ENCODE measurements at places on chromosomes 1 and 21.

- peak; percentile 76 for DNase-seq
These were observed 109.1 kb downstream of the HHAT start for GRCh38 chr1:210437781-210438180.

GRCh38 chr1:29332204-29332603, 95.9 kb downstream of the PTPRU start:
- DNase-seq, result peak; percentile 23

GRCh38 chr1:33180911-33181890, 642 bp downstream of the TRIM62 start:
- DNase-seq, result peak; percentile 38

- no peak for DNase-seq
These were observed 122.9 kb downstream of the GLUL start for GRCh38 chr1:182268669-182269068.

GRCh38 chr1:211900441-211900840, 69.9 kb upstream of the LPGAT1 start:
- no peak for DNase-seq

GRCh38 chr21:39882151-39882838, 15.1 kb downstream of the PCP4 start:
- DNase-seq, result no peak

- DNase-seq, result peak; percentile 17
These were observed 20.1 kb downstream of the PRKACB start for GRCh38 chr1:84164161-84164560.

DNA sequence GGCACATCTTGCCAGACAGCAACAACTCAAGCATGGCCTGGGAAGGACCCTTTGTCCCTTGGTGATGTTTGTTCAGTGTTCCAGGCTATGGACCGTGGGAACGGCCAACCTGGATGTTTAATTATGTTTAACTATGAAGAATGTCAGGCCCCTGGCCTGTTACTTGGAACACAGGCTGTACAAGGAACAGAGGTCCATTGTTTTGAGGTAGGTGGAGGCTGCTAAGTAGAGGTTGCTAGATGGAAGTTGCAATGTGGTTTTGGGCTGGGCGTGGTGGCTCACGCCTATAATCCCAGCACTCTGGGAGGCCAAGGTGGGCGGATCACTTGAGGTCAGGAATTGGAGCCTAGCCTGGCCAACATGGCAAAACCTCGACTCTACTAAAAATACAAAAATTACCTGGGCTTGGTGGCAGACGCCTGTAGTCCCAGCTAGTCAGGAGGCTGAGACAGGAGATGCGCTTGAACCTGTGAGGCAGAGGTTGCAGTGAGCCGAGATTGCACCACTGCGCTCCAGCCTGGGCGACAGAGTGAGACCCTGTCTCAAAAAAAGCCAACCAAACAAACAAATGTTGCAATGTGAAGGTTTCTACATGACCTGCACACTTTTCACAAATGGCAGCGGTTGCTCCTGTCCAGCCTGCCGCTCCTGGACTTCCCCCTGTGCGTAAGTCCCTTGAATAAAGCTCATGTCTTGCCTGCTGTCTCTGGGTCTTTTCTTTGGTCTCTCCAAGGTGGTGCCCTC, 2.5 kb upstream of the LEFTY1 start:
- no peak for DNase-seq

DNA sequence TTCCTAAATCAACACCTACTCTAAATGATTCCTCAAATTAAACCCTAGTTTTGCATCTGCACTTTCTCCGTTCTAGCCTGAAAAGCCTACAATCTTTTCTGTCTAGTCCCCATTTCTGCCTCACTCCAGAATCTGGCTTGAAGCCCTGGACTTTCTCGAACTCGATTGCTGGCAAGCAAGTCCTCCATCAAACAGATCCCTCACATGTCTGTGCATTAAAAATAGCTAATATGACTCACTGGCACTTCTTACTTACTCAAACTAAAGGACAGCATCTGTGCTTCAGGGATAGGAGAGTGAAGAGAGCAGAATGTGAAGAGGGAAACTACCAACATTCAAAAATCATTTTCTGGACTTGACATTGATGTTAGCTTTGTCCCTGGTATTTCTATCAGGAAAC, 51.8 kb upstream of the CXADR start:
- DNase-seq, result peak; percentile 81

- no peak for DNase-seq
These were observed 3.1 kb downstream of the CLIC6 start for GRCh38 chr21:34671891-34672290.

DNA sequence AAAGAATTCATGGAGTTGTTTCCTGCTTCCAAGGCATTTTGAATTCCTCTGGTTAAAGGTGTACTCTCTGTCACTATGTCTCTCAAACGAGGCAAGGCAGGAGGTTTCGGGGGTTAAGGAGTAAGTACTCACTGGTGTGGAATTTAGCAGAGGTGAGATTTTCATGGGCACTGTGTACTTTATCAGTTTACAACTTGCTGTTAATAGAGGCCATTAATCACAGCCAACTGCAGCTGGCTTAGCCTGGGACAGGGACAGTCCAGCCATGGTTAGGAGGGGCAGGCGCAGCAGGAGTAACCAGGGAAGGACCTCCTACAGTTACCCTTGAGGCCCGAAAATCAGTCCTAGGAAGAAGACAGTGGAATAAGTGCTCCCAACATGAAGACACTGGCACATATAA, 18.1 kb upstream of the TMEM9 start:
- DNase-seq, result no peak

- peak; percentile 43 for DNase-seq
These were observed 50.5 kb upstream of the ATF3 start for GRCh38 chr1:212557739-212558692.

DNA sequence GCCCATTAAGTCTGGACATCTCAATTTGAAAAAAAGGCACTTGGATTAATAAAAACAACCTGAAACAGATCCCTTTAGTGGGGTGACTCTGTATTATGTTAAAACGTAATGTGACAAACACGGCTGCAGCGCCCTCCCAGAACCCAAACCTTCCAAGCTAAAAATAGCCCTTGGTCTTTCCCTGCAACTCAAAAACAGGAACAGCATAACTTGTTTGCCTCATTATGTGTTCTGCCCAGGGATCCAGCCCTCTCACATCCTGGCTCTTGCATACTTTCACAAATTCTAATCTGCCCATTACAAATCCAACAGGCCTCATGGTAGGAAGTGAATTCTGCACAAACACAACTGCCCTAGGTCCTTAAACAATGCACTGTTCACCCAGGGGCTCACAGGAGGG, 94.7 kb upstream of the GADD45A start:
- peak; percentile 46 for DNase-seq

DNA sequence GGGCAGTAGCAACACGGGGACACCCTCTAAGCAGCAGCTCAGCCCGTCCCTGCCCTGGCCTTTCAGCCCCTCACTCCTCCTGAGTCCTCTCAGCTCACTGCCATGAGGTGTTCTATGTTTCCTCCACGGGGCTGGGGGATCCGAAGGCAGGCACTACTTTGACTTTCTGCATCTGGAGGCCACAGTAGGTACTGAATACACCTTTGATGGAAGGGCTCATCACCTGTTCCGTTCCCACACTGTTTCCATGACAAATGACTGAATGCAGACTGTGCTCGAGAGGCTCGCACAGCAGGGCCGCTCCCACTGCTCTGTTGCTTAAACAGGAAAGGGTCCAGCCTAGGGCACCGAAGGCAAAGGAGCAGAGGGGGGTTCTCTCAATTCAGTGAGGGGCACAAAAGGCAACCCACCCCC, 77.6 kb upstream of the DNAH14 start:
- no peak for DNase-seq

Data from fibroblast of skin of scalp (primary cell).